ENCODE measurements at places on chromosomes 7 and 10.

GRCh38 chr10:29555091-29555745, 79.6 kb downstream of the SVIL start:
- DNase-seq: no peak
- H3K4me3 ChIP-seq: no peak overlapping the region
- H3K27ac ChIP-seq: no peak overlapping the region
- no peaks in the 10 kb centered on the region for H3K27me3 ChIP-seq
- no peaks in the 10 kb centered on the region for H3K4me1 ChIP-seq
- no peaks in the 10 kb centered on the region for H3K36me3 ChIP-seq

DNA sequence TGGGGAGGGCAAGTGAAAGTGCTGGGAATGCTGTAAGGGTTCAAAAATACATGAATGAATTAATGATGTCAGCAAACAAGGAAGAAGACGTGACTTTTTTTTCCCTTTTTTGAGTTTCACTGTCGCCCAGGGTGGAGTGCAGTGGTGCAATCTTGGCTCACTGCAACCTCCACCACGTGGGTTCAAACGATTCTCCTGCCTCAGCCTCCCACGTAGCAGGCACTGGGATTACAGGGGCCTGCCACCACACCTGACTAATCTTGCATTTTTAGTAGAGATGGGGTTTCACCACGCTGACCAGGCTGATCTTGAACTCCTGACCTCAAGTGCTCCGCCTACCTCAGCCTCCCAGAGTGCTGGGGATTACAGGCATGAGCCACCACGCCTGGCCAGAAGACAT, 30.0 kb downstream of the DENND10 start:
- H3K4me1 ChIP-seq: peaks cover 8% of the 10 kb centered on the region
- H3K27me3 ChIP-seq: no peaks in the 10 kb centered on the region
- no peak for DNase-seq

DNA sequence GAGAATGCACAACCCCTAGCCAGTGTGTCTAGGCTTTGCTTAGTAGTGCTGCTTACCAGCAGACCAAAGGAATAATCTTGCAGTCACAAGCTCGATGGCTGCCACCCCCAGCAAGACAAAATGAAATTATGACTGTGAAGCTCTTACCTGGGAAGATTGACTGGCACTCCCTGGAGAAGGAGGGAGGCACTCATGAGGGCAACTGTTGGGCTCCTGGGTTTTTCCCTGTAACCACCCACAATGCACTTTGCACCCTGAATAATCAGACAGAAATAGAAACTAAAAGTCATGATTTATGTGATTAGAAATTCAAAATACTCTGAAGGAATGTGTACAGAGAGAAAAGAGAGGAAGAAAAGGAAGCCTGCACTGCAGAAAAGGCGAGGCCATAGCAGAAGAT, 144.3 kb upstream of the DGKB start:
- no peak overlapping the region for H3K4me3 ChIP-seq
- H3K4me1 ChIP-seq: no peaks in the 10 kb centered on the region
- no peak for DNase-seq
- no peaks in the 10 kb centered on the region for H3K27me3 ChIP-seq
- H3K36me3 ChIP-seq: no peaks in the 10 kb centered on the region
- no peak overlapping the region for H3K27ac ChIP-seq

DNA sequence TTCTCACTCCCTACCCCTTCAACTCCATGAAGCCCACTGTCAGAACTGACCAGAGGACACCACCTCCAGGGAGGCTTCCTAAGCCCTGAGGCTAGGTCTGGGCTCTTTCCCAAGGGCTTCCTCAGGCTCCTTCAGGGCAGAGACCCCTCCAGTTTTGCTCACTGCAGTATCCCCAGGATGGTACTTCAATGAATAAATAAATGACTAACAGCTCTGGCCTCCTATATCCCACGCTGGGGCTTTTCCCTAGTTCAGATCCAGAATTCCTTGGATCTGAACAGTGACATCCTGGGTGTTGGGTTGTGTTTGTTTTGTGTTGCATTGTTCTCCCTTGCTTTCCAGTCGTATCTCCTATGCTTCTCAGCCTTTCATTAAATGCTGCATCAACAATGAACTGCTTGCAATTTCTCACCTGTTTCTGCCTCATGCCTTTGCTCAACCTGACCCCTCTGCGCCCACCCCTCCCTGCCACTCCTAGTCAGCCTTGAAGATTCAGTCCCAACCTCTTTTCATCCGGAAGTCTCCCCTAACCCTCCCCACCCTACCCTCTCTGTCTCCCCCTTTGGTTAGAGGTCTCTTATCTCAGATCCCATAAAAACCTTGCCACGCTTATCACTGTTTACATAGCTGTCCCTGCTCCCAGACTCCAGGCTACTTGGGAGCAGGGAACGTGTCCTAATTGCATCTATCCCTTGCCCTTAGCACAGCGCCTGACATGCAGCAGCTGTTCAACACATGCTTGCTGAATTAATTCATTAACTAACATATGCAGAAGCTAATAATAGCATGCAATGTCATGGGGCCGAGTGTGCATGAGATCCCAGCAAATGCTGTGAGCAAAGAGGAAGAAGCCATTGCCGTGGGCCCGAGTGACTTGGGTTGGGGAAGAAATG, 41.7 kb downstream of the PPP1R3C start:
- no peak overlapping the region for H3K27ac ChIP-seq
- no peaks in the 10 kb centered on the region for H3K4me1 ChIP-seq
- peaks cover 18% of the 10 kb centered on the region for H3K27me3 ChIP-seq
- DNase-seq: no peak
- H3K36me3 ChIP-seq: no peaks in the 10 kb centered on the region

DNA sequence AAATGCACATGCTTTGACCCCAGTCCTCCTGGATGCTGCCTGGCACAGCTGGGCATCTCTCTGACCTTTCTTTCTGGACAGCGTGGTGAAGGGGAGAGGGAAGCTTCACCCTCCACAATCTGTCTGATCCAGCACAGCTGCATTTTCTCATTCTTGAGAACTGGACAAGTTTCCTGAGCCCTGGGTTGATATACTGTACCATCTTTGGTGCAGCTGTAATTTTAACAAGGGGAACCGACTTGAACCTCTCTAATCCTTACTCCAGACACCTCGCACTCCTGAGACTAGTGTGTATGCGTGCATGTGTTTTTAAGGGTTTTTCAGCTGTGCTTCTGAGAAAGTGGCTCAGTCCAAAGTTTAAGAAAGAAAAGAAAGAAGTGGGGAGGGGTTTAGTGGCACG, 655.7 kb downstream of the INHBA start:
- DNase-seq: no peak
- no peak overlapping the region for H3K27ac ChIP-seq
- H3K36me3 ChIP-seq: no peaks in the 10 kb centered on the region
- no peak overlapping the region for H3K4me3 ChIP-seq
- H3K4me1 ChIP-seq: no peaks in the 10 kb centered on the region

DNA sequence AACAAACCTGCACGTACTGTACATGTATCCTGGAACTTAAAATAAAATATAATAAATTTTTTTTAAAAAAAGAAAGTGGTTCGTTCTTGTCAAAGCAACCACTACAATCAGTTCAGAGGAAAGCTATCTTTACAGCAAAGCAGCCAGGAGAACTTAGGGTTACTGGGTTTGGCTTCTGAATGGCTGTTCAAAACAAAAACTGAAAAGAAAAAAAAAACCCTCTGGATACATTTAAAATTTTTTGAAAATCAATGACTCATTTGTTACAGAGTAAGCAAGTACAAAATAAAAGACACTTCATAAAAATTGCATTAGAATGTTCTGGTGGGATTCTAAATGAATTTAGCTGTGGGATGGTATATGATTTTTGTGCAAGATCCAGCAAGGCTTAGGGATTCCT, 28.6 kb upstream of the ADD3 start:
- H3K4me3 ChIP-seq: no peak overlapping the region
- H3K4me1 ChIP-seq: no peaks in the 10 kb centered on the region
- no peaks in the 10 kb centered on the region for H3K27me3 ChIP-seq
- no peaks in the 10 kb centered on the region for H3K36me3 ChIP-seq
- DNase-seq: no peak

- H3K4me1 ChIP-seq: no peaks in the 10 kb centered on the region
- no peak for DNase-seq
- H3K27me3 ChIP-seq: peaks cover 1% of the 10 kb centered on the region
- no peak overlapping the region for H3K4me3 ChIP-seq
- no peak overlapping the region for H3K27ac ChIP-seq
- H3K36me3 ChIP-seq: no peaks in the 10 kb centered on the region
Measured at GRCh38 chr7:132492823-132493445, 83.3 kb downstream of the PLXNA4 start.

GRCh38 chr10:30442019-30442606, 8.1 kb downstream of the MAP3K8 start:
- H3K27ac ChIP-seq: peak overlapping the region; percentile 85
- DNase-seq: no peak
- peaks cover 34% of the 10 kb centered on the region for H3K36me3 ChIP-seq
- no peaks in the 10 kb centered on the region for H3K27me3 ChIP-seq
- H3K4me1 ChIP-seq: peaks cover 54% of the 10 kb centered on the region
- no peak overlapping the region for H3K4me3 ChIP-seq

DNA sequence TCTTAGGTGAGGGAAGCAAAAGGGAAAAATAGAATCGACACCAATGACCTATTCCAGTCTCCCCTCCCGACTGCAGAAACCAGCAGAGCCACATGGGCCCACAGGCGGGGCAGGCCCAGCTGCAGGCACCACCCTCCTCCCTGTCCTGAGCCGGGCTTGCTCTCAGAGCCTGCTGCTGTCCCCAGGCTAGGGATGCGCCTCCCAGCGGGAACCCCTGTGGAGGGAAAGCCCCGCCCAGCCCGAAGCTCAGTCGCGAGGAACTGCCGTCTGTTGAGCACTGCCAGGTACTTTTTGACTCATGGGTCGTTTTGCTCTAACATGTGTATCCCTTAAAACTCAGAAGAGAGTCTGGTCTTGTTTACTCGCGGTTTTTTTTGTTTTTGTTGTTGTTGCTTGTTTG, 124.5 kb upstream of the RET start:
- no peaks in the 10 kb centered on the region for H3K36me3 ChIP-seq
- peaks cover 4% of the 10 kb centered on the region for H3K27me3 ChIP-seq
- DNase-seq: no peak

DNA sequence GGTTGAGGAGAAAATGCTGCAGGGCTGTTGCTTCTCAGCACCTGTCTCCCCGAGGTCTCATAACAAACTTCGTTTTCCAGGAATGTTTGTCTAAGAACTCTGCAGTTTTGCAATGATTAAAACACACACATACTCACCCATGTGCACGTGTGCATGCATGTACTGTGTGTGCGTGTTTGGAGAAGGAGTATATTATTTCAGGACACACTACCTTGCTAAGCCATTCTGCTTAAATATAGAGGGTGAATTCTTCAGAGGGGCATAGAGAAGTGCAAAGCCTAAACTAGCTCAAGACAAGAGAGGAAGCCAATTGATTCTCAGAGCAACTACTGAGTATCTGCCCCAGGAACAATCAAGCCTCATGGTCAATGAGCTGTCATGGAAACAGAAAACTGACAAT, 298.4 kb upstream of the MGMT start:
- H3K27ac ChIP-seq: no peak overlapping the region
- H3K36me3 ChIP-seq: no peaks in the 10 kb centered on the region
- no peak overlapping the region for H3K4me3 ChIP-seq
- no peak for DNase-seq
- H3K4me1 ChIP-seq: no peaks in the 10 kb centered on the region
- H3K27me3 ChIP-seq: peaks cover 3% of the 10 kb centered on the region

DNA sequence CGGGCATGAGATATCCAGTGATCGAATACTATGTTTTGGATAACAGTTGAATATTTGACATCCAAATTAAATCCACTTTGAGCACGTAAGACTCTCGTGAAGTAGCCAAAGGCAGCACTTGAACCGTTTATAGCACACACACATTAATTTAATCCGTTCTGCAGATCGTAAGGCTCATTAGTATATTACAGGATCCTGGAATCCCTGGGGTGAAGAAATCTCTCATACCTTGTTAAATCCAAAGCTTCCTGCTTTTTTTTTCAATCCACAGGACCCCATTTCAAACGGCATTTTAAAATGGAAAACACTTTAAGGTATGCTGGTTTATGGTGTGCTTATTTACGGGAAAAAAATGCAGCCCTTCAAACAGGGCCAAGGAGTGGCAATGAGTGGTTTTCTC, 158.4 kb upstream of the ADARB2 start:
- no peaks in the 10 kb centered on the region for H3K36me3 ChIP-seq
- H3K4me3 ChIP-seq: no peak overlapping the region

GRCh38 chr7:16420329-16420648, 1.0 kb downstream of the CRPPA start:
- H3K4me1 ChIP-seq: peaks cover 8% of the 10 kb centered on the region
- no peak for DNase-seq
- peak overlapping the region; percentile 88 for H3K27ac ChIP-seq
- no peaks in the 10 kb centered on the region for H3K36me3 ChIP-seq

DNA sequence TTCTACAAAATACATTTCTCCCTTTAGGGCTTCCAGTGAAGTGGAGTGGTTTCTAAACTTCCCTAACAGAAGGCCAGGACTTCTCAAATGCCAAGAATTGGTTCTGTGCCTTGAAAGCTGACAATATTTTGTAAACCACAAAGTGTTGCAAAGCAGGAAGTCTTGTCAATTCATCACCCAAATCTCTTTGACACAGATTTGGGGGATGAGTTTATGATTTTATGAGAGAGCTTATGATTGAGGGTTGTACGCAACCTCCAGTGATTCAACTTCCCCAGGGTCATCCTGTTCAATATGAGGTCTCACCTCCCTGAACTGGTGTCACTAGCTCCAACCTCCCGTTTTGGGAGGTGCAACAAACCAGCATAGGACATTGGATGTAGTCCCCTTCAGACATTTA, 83.7 kb downstream of the PRLHR start:
- no peak overlapping the region for H3K27ac ChIP-seq
- H3K4me1 ChIP-seq: no peaks in the 10 kb centered on the region
- no peaks in the 10 kb centered on the region for H3K36me3 ChIP-seq
- no peak overlapping the region for H3K4me3 ChIP-seq
- H3K27me3 ChIP-seq: peaks cover 6% of the 10 kb centered on the region

- no peaks in the 10 kb centered on the region for H3K36me3 ChIP-seq
- no peak for DNase-seq
- no peaks in the 10 kb centered on the region for H3K4me1 ChIP-seq
- H3K27ac ChIP-seq: no peak overlapping the region
Measured at GRCh38 chr10:43962346-43963191, 313.9 kb upstream of the ZNF32 start.

- no peaks in the 10 kb centered on the region for H3K36me3 ChIP-seq
- no peak overlapping the region for H3K27ac ChIP-seq
- H3K4me1 ChIP-seq: peaks cover 5% of the 10 kb centered on the region
- no peaks in the 10 kb centered on the region for H3K27me3 ChIP-seq
- no peak overlapping the region for H3K4me3 ChIP-seq
Measured at GRCh38 chr10:31751051-31751737, 177.4 kb downstream of the ARHGAP12 start.

DNA sequence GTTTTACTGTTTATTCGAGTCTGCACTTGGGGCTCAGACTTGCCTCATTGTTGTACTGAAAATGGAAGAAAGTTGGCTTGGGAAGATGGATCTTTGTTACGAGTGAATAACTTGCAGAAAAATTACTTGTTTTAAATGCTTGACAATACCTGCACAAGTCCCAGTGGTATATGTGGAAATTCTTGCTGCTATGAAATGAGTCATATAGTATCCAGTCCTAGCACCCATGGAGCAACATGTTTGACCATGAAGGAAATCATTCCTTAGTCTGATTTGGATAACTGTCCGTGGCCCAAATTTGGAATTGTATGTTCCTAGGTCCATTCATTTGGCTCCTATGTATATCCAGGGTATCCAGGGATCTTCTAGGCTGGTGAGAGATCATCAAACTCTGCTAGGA, 1096.8 kb downstream of the KCNMA1 start:
- DNase-seq: no peak
- no peak overlapping the region for H3K27ac ChIP-seq
- no peaks in the 10 kb centered on the region for H3K36me3 ChIP-seq
- H3K4me3 ChIP-seq: no peak overlapping the region

Measured in memory B cell (primary cell).